ENCODE measurements at places on chromosomes 5 and 9.

GRCh38 chr5:154086146-154086545 is 47.4 kb downstream of the MFAP3 start:
- no peak for DNase-seq

- DNase-seq = no peak
Measured at GRCh38 chr9:98563988-98564387, 144.7 kb downstream of the GABBR2 start.

GRCh38 chr5:62065050-62065449 is 241.0 kb upstream of the KIF2A start:
- DNase-seq = no peak

GRCh38 chr5:94691949-94692348 is 73.5 kb downstream of the SLF1 start:
- no peak for DNase-seq

DNA sequence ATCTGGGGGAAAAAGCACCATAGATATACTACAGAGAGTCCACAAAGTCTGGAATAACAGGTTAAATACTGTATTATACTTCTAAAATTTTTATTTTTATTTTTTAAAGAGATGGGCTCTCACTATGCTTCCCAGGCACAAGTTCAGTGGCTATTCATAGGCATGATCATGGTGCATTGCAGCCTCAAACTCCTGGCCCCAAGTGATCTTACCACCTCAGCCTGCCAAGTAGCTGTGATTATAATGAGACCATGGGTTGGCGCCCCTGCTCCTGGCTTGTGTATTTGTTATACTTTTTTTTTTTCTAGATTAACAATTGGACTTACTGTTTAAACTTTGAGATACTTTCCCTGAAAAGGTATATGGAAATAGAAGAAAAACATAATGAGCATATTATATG is 25.9 kb downstream of the ERBIN start:
- no peak for DNase-seq

DNA sequence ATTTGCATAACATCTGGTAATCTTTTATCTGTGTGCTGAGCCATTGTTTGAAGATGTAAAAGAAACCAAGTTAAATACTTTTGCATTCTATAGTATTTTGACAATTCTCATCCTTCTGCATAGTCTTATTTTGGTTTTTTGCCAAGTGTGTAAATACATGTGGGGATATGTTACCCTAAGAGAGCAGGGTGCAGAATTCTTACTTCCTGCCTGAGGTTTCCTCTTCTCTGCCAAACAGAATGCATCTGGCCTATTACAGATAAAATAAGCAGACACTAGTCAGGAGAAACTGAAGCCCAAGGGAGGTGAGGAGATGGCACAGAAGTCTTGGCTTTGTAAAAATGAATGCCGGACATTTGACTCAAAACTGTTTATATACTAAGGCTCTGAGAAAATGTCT is 462.1 kb downstream of the TMEM38B start:
- DNase-seq = no peak

DNA sequence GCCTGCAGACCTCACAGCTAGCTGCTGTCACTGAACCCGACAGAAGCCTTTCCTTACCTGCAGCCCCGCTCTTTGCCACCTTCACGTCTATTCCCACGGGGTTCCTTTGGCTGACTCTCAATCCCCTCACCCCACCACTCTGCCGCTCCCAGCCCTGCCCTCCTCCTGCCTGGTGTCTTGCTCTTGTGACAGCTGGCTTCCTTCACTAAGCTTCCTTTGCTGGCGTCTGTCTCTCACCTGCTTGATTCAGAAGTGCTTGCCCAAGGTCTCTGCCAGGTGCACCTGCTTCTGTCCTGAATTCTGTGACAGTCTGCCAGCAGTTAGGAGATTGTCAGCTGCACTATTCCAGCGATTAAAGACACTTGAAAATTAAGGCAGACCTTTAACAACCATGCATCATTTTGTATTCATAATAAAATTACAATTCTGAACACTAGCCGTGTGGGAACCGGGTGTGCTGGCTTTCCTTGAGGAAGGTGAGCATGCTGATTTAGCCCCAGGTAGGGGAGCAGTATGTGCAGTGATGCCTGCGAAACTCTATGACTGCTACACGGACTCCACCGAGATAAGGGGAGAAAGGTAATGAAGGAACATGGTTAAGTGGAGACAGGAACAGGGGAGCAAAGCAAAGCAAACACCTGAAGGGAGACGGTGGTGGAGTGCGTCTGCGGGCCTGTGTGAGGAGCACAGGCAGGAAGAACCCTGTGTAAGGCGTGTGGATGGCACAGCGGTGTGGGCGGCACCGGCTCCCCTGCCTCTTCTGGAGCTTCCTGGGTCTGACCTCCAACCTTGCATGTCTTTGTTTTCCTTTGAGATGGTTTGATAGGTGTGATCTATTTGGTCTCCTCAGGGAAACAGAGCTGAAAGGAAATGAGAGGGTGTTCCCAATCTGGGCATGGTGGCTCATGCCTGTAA is 80.1 kb upstream of the CACNA1B start:
- DNase-seq = no peak

- DNase-seq = peak; percentile 78
Measured at GRCh38 chr9:128702445-128702948, at the start of gene PKN3. Gene PKN3, plus strand, starts transcription at chr9:128702503. Its CDS starts 413 bp downstream, at chr9:128702916.

- no peak for DNase-seq
Measured at GRCh38 chr9:88313364-88314220, 74.7 kb upstream of the SPIN1 start.

DNA sequence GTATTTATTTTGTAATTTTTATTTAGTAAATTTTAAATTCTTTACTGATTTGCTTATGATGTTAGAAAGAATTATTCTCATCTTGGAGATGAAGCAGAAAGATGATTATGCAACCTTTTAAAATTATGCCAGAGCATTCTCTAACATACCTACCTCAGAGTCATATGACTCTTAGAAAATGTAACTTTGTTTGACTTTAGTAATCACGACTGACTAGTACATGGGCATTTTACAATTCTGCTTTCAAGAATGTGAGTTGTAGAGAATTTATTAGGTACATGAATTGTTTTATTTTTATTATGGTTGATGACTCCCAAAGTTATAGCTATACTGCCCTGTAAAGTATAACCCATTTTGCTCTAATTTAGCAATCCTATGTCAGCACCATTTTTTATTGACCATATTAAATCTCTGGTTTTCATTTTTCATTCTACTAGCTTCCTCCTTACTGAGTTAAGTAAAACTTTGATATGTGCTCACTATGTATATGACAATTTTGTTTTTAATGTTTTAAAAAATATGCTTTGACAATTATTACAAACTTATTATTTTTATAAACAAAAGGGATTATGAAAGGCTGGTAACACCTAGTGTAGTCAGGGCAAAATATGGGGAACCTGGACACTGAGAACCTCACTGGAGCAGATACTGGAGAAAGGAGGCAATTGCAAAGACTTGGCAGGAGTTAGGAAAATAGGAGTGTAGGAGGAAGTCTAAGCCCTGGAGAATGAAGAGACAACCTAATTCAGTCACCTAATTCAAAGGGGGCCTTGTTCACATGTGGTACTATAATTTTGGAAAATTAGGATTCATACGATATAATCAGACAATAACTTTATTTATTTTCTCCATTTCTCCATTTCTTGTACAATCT is 249.7 kb upstream of the DAB2 start:
- DNase-seq = no peak

DNA sequence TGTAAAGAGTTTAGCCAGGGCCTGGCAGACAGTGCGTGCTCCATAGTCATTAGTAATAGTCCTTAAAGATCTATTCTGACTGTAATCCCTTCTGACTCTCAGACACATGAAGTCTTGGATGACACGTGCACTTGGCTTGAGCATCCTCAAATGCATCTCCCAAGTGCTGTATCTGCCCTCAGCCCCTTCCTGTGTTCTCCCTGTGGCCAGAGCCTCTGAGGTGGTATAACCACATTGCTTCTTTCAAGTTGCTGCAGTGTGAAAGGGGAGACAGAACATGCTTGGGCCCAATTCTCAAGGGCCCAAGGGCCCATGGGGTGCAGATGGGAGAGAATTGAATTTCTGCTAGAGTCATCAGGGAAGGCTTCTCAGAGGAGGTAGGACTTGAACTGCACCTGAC is 30.1 kb upstream of the HAND1 start:
- DNase-seq = no peak

DNA sequence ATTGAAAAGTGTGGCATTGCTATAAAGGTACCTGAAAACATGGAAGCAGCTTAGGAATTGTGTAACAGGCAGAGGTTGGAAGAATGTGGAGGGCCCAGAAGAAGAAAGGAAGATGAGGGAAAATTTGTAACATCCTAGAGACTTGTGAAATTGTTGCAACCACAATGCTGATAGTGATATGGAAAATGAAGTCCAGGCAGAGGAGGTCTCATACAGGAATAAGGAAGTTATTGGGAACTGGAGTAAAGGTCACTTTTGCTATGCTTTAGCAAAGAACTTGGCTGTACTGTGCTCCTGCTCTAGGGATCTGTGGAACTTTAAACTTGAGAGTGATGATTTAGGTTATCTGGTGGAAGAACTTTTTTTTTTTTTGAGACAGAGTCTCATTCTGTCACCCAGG is 43.5 kb downstream of the PTPDC1 start:
- no peak for DNase-seq

- DNase-seq = no peak
Measured at GRCh38 chr9:87259543-87260518, 237.8 kb upstream of the DAPK1 start.

GRCh38 chr5:172235827-172236736 is 42.1 kb downstream of the EFCAB9 start:
- DNase-seq = no peak

GRCh38 chr5:133981714-133982113 is 13.3 kb upstream of the C5orf15 start:
- DNase-seq = no peak

DNA sequence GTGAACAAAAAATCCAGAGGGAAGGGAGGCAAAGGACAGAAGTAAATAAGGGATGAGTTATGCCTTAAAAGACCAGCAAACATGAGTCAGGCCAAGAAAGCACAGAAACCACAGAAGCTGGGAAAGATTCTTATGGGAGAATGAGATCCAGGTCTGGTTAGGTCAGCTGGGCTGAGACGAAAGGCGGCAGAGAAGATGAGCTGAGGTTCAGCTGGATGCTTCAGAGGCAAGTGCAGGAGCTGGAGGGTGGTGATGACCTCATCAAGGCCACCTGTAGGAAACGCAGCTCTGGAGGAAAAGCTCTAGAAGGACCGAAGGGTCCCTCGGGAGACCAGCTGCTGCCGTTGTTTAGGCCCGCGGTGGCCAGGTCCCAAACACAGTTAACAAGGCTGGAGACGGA is 152.0 kb downstream of the MYO10 start:
- DNase-seq = no peak

DNA sequence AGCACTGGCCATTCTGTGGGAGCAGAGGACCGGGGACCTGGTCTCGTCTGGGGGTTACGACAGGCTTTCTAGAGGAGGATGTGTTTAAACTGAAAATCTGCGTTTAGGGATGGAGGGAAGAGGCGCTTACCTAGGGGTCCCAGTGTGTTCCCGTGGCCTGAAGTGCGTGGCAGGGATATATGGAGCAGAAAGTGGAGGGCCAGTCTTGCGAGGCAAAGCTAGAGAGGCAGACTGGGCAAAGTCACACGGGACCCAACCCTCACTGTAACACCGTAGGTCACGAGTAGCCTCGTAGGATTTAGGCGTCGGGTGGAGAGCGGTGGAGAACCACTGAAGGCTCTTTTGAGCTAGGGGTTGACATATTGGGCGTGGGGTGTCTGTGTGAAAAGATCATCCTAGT is 32.8 kb upstream of the POMT1 start:
- DNase-seq = no peak

DNA sequence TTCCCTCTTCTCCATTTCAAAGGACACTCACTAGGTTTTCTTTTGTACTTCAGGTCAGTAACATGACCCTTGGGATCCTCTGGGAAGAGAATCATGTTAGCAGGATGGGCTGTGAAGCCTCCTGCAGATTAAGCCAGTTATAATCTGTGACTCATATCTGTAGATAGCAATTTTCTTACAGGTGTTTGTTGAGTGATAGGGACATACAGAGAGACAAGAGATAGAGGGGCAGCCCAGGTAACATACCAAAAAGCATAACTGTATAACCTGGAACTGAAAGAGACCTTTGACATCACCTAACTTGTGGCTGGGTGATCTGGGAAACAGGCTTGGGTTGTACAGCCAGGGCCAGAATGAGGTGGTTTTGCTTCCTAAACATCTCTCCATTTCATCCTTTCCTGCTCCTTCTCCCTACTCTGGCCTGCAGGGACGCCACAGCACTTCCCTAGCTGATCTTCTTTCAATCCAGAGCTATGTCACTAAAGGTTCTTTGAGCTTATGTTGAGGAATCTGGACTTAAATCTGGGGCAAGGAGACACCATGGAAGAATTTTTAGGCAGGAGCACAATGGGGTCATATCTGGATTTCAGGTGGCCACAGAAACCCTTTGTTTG is 21.0 kb upstream of the PPARGC1B start:
- DNase-seq = no peak

DNA sequence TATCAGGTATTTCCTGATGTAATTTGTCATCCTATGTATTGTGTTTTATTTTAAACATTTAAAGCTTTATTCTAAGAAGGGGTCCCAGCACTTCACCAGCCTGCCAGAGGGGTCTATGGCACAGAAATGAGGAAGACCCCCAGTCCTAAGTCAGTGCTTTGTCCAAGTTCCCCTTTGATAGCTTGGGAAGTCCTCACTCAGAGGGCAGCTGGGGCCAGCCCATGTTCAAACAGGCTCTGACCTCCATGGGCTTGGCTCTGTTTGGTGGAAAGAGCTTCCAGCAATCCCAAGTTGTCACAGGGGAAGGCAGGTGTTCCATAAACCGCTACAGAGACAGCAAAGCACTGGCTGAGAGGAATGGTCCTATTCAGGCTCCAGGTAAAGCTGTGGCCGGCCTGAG is 26.6 kb upstream of the AKNA start:
- no peak for DNase-seq

GRCh38 chr5:149771216-149771980 is 41.3 kb downstream of the PPARGC1B start:
- DNase-seq = no peak

- DNase-seq = no peak
Measured at GRCh38 chr5:64595031-64595855, 89.4 kb downstream of the RGS7BP start.
